CD4-positive, alpha-beta memory T cell (primary cell): ENCODE measurements at places on chromosomes 12 and 14. TPM values are rescaled to one million over a fixed set of nuclear protein-coding genes. Genes with fewer than 3 reads are reported as not detected.

The IGF1 gene
- not detected for total RNA-seq

The CEP128 gene
- total RNA-seq: 20.1 TPM

DNA sequence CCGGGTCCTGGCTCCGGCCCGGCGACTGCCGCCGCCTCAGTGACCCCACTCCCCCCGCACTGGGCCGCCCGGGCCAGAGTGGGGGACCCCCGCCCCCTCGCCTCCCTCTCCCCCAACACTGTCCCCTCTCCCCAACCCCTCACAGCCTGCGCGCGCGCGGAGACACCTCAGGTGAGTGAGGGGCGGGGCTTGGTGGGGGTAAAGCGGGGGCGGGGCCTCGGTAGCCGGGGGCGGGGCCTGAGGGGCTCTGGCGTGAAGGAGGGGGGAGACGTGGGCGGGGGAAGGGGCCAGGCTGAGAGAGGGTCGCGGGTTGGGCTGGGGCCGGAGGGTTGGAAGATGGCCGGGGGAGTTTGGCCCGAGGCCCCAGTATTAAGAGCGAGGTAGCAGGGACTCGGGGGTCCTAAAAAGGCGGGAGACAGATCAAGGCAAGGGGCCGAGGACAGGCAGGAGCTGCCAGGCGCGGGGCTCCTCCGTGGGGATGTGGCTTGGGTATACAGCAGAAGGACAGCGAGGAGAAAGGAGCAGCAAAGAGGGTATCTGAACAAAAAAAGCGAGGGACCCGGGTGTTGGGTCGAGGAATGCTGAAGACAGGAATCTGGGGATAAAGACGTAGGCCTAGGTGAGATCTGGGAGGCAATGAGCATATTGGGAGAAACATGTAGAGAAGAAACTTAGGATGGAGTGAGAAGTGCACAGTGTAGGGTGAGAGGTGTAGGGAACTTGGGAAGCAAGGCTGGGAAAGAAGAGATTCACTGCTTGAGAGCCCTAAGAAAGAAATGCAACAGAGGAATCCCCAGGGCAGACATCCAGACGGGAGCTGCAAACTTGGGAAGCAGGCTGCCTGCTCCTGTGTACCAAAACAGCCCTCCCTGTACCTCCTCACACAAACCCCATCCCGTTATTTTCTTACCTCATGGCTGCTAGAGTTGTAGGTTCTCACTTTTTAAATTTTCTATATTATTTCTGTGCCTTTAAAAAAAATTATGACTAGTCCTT is 10.8 kb downstream of the SUOX start:
- no peaks in the 10 kb centered on the region for H3K27me3 ChIP-seq
- peak overlapping the region; percentile 49 for H3K27ac ChIP-seq
- H3K4me1 ChIP-seq: peaks cover 10% of the 10 kb centered on the region
- H3K36me3 ChIP-seq: no peaks in the 10 kb centered on the region
- peak; percentile 63 for DNase-seq
- H3K4me3 ChIP-seq: peak overlapping the region; percentile 61

DNA sequence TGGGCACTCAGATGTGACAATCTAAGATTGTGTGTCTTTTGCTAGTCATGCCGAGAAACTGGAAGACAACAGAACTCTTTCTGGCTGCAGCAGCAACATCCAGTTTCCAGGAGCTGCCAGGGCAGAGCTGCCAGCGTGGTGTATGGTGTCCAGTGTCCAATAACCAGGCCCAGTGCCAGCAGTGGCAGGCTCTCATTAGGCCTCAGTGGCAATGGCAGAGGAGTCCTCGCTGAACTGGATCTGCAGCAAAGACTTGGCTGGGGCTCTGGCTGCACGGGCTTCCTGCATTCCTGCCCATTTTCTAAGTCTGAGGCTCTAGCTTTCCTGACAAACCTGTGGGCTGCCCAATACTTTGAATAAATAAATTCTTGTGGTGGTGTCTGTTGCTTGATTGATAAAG is 26.2 kb upstream of the PPM1A start:
- no peaks in the 10 kb centered on the region for H3K27me3 ChIP-seq
- H3K4me1 ChIP-seq: no peaks in the 10 kb centered on the region
- no peak overlapping the region for H3K4me3 ChIP-seq
- no peak overlapping the region for H3K27ac ChIP-seq
- no peaks in the 10 kb centered on the region for H3K36me3 ChIP-seq

GRCh38 chr12:12792421-12792820 is 7.0 kb downstream of the APOLD1 start:
- H3K27me3 ChIP-seq: no peaks in the 10 kb centered on the region
- no peak overlapping the region for H3K4me3 ChIP-seq
- H3K27ac ChIP-seq: no peak overlapping the region
- H3K4me1 ChIP-seq: peaks cover 13% of the 10 kb centered on the region
- no peak for DNase-seq
- no peaks in the 10 kb centered on the region for H3K36me3 ChIP-seq

- H3K27me3 ChIP-seq: no peaks in the 10 kb centered on the region
- H3K4me3 ChIP-seq: no peak overlapping the region
- no peaks in the 10 kb centered on the region for H3K36me3 ChIP-seq
- no peak for DNase-seq
These were observed 21.7 kb upstream of the SIX1 start for GRCh38 chr14:60670989-60671388.

The HECTD1 gene
- total RNA-seq: 170 TPM
